ENCODE measurements at places on chromosomes 3 and 15.

- DNase-seq = no peak
Measured at GRCh38 chr3:184299488-184300377, 692 bp downstream of the PSMD2 start.

DNA sequence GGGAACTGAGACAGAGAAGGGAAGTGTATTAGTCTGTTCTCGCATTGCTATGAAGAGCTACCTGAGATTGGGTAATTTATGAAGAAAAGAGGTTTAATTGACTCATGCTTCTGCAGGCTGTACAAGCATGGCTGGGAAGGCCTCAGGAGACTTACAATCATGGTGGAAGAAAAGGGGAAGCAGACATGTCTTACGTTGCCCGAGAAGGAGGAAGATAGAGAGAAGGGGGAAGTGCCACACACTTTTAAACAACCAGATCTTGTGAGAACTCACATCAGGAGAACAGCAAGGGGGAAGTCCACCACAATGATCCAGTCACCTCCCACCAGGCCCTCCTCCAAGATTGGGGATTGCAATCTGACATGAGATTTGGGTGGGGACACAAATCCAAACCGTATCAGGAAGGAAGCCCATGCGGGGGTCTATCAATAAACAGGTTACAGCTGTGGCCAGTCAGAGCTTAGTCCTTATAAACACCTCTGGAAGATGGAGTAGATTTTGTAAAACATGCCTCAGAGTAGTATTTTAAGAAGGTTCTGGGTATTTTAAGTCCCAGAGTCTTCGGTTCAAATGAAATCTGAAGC is 153.9 kb downstream of the GHSR start:
- DNase-seq = no peak

- no peak for DNase-seq
Measured at GRCh38 chr3:107904536-107905066, 186.2 kb downstream of the CD47 start.

DNA sequence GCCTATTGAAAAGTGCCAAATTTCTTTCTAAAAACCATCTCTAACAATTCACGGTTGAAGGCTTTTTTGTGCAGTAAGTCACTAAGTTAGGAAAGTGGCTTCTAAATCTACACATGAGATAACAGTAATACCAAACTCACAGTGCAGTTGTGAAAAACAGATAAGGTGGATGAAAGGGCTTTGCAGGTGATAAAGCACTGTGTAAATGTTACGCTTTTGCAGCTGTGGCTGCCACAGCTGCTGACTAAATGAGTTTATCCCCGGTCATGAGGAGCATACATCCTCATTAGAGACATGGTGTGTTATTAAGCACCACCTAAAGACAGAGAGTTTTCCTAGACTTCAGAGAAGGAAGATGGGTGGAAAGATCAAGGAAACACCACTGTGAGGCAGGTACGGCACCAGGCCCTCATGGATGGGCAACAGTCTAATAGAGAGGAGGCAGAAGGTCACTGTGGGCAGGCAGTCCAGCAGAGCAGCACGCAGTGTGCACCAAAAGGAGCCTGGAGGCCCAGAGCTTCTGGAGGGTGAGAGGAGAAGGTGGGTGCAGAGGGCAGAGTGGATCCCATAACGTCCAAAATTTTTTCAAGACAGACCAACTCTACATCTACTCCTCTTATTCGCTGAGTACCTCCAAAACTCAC is 68.5 kb downstream of the FMN1 start:
- no peak for DNase-seq

GRCh38 chr3:128446821-128447220 is 19.9 kb downstream of the DNAJB8 start:
- DNase-seq = no peak

DNA sequence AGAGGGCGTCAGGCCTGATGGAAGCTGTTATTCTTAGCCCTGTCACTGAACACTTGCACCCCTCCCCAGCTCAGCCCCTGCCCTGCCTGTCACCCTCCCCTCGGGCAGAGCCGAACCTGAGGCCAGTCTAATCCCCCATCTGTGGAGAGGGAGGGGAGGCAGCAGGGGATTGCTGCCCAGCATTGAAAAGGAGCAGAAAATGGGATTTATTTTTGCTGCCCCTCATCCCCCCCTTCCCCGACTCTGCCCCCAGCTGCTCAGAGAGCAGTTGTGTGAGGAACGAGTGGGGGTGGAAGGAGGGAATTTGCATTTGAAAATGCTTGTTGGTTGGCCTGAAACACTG is 71.6 kb downstream of the EPHB3 start:
- DNase-seq = no peak

DNA sequence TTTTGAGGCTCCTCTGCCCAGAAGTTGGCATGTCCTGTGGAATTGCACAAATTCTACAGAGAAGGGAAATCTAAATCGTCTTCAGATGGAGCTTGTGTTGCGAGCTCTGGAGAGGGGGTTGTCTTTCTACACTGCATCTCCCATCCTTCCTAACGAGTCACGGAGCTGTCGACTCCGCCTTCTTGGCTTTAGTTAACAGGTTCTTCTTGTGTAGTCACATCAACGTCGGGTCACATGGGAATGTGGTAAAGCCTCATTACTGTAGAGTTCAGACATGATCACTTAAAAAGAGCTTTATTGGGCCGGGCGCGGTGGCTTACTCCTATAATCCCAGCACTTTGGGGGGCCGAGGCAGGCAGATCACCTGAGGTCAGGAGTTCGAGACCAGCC is 60.0 kb downstream of the DNASE1L3 start:
- no peak for DNase-seq

DNA sequence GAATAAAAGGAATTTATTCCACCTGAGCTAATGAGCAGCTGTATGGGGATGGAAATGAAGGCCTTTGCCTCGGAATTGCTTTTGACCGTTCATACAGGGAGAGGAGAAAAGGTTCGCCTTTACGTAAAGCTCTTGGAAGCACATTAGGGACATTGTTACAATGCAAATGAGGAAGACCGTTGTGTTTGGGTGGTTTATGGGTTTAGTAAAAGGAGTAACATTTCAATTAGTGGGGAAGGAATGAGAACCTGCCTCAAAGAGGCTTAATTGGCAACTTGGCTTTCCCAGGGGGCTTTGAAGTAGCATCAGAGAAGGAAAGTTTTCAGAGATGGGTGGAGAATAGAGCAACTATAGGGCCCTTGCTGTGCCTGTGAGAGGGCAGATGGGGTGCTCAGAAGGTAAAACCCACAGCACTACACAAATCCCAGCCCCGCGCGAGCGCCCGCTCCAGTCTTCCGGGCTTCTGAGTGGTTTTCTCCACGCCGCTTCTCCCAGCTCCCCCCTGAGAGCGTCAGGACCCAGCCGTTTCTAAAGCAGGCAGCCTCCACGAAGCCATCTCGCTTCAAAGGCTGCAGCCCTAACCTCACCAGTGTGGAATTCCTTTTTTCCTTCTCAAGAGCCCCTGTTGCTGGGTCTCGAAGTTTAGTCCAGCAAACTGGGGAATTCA is 192.0 kb upstream of the HES1 start:
- no peak for DNase-seq

GRCh38 chr15:64619880-64620839 is 155.2 kb downstream of the RBPMS2 start:
- no peak for DNase-seq
